Fibroblast of skin of abdomen (primary cell): ENCODE measurements at places on chromosomes 11 and 22.
A peak's percentile ranks its signal among the peaks of the same experiment; 100 is the strongest.

DNA sequence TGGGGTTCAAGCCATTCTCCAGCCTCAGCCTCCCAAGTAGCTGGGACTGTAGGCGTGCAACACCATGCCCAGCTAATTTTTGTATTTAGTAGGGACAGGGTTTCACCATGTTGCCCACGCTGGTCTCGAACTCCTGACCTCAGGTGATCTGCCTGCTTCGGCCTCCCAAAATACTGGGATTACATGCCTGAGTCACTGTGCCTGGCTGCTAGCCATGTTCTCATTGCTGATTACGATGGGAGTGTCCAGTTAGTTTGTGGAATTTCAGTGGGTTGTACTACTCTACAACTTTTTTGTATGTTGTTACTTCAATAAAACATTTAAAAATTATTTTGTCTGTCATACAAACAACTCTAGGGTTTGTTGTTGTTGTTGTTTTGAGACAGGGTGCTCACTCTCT is 4.8 kb upstream of the VPS11 start:
- DNase-seq = peak; percentile 31

- DNase-seq = peak; percentile 86
Observed at GRCh38 chr11:122642472-122642922, 13.0 kb upstream of the UBASH3B start.

DNA sequence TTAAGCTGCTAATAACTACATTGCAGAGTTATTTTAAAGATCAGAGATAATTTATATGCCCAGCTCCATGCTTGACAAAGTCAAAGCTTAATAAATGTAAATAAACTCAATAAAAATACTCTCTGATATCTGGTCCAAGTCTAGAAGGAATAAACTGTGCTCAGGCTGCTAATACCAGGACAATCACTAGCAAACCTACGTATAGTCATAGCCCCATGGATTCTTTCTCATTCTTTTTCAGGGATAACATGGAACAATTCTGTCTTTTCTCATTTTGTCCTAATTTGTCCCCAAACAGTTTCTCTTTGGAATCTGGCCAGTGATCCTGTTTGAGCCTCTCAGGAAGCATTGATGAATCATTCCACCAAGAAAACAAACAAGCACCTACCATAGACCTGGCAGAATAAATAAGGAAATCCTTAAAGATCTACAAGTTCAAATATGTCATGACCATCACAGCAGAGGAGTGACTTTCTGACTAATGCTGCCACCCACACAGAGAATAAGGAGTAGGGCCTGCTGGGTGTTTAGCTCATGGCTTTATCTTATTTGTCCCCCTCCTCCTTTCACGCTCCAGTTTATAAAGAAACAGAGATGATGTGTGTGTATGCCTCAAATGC is 14.1 kb upstream of the B3GNT6 start:
- DNase-seq = no peak

DNA sequence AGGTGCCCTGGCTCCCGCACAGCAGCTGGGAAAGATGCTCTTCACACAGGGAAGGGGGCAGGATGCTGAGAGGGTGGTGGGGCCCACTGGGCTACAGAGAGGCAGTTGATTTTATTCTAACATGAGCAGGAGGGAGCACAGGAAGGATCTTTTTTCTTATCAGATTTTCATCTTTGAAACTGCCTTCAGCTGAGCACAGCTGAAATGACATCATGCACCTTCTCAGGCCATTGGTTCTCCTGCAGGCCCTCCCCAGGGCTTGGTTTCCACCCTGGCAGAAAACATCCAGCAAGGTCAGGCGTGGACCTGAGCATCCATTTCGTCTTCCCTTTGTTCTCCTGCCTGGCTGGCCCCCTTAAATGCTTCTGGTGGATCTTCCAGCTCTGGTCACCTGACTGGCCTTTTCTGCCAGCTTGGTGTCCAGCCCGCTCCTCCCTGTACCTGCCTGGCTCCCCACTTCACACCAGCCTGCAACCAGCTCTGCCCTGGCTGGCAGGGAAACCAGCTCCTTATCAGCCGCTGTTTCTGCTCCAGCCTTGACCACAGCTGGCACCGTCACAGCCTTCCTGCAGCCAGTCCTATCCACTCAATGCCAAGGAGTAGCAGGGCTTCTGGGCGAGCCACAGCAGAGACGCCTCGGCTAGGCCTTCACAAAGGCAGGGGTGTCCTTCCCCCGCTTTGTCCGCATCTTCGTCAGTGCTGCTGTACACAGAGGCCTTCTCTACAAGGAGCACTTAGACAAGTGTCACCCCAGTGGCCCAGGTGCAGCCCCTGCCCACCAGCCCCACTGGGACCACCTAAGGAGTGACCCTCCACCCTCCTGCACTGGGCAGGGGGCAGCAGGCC is 36.5 kb downstream of the TOM1 start:
- no peak for DNase-seq

GRCh38 chr11:72826191-72826941 is 12.2 kb downstream of the ATG16L2 start:
- DNase-seq = no peak

DNA sequence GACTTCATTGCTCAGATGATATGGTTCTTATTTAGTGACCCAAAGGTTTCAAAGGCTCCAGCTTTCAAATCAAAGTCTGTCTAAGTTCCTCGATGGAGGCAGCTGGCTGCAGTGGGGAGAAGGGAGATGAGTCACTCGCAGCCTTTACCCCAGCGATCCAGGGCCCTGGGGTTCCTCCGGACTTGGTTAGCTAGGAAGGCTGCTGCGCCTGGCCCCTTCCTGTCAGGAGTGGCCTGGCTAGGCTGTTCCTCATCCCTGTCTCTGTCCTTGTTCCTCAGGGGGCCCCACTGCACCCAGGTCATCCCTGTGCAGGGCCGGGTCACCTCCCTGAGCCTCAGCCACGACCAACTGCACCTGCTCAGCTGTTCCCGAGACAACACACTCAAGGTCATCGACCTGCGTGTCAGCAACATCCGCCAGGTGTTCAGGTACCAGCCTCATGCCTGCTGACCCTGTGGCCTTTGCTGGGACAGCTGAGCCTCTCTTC is 13.9 kb downstream of the ATG16L2 start:
- no peak for DNase-seq

- no peak for DNase-seq
Observed at GRCh38 chr11:95035316-95035715, 10.3 kb downstream of the KDM4E start.

DNA sequence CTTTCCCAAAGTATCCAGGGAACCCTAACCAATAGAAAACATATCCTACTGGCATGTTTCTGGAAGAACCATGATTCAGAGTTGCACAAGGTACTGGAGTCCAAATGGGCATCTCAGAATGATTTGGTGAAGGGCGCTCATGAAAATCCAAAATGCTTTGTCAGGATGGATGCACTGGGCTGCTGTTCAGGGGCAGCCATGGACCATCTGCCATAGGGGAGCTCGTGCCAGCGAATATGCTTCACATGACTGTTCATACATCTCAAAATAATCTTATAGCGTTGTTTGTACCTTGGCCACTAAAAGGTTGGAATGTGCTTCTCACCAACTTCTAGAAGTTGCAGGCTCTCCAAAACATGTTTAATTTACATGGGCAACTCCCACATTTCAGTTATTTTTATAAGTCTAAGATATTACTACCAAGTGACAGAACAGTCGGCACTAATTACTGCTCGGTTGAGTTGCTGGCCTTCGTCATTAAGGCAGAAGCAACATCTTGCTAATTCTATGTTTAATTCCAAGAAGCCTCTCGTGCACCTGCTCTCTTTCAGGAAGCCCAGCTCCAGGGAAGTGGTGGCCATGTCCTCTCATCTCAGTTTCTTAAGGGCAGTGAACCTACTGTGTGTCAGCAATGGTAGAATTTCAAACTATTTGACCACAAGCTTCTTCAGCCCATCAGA is 1497.7 kb downstream of the TBC1D22A start:
- no peak for DNase-seq

GRCh38 chr22:32144496-32145274 is 14.4 kb downstream of the C22orf42 start:
- no peak for DNase-seq

- DNase-seq = peak; percentile 50
Observed at GRCh38 chr22:39183991-39184585, 31.6 kb upstream of the CBX7 start.

- no peak for DNase-seq
Observed at GRCh38 chr11:46695345-46696211, 4.8 kb downstream of the ARHGAP1 start.

GRCh38 chr11:22049276-22049675 is 143.6 kb upstream of the ANO5 start:
- DNase-seq = no peak

GRCh38 chr11:93694557-93694956 is 33.1 kb downstream of the CEP295 start:
- DNase-seq = peak; percentile 12

- no peak for DNase-seq
Observed at GRCh38 chr11:111450480-111451320, 61.5 kb downstream of the BTG4 start.

DNA sequence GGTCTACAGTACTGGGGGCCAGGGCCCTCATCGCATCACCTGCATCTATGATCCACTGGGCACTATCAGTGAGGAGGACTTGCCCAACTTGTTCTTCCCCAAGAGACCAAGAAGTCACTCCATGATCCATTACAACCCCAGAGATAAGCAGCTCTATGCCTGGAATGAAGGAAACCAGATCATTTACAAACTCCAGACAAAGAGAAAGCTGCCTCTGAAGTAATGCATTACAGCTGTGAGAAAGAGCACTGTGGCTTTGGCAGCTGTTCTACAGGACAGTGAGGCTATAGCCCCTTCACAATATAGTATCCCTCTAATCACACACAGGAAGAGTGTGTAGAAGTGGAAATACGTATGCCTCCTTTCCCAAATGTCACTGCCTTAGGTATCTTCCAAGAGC is 3.8 kb upstream of the PPFIBP2 start:
- no peak for DNase-seq

- DNase-seq = no peak
Observed at GRCh38 chr11:1500466-1501420, 14.2 kb upstream of the MOB2 start.

DNA sequence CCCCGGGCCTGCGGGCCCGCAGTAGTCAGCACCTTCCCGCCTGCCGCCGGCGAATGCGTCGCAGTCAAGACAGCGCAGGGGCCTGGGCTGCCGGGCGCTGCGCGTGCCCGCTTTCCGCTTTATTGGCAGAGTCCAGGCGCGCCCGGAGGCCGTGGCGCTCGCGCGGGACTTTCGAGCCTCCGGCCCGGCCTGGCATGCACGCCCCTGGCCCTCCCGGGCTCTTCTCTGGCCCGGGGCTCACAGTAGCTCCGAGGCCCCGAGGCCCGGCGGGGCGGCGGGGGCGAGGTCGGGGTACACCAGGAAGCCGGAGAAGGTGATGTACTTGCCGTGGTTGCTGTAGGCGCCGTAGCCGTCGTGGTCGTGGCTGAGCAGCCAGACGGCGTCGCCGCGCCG is 3.1 kb downstream of the FAM180B start:
- DNase-seq = peak; percentile 16

DNA sequence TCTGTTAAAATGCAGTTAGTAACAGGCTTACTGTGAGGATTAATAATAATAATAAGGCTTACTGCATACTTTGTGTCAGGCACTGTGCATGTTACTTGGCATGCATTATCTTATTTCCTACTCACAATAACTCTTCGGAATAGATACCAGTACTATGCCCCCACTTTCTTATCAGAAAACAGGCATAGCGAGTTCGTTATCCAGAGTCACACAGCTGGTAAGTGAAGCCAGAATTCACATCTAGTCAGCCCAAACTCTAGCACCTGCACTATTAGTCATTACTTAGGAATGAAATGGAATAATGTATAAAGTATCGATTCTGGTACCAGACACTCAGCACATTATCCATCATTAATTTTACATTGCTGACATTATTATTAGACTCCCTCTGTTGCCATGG is 155.7 kb upstream of the BLID start:
- no peak for DNase-seq

GRCh38 chr11:45149483-45150056 is 3.1 kb downstream of the PRDM11 start:
- DNase-seq = no peak

DNA sequence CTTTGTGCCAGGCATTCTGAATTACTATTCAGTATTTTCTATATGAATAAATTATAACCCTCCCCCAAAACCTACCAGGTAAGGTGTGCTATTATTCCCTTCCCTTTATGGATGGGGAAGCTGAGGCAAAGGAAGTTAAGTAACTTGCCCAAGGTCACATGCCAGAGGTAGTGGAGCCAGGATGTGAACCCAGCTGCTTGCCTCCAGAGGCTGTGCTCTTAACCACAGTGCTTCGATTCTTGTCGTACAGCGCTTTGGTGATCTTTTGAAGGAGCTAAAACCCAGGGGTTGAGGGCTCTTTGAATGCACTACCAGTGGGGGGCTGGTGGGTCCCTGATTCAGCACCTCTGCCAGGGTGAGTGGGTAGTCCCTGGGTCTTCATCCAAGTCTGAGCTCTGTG is 18.8 kb downstream of the MCM5 start:
- no peak for DNase-seq

DNA sequence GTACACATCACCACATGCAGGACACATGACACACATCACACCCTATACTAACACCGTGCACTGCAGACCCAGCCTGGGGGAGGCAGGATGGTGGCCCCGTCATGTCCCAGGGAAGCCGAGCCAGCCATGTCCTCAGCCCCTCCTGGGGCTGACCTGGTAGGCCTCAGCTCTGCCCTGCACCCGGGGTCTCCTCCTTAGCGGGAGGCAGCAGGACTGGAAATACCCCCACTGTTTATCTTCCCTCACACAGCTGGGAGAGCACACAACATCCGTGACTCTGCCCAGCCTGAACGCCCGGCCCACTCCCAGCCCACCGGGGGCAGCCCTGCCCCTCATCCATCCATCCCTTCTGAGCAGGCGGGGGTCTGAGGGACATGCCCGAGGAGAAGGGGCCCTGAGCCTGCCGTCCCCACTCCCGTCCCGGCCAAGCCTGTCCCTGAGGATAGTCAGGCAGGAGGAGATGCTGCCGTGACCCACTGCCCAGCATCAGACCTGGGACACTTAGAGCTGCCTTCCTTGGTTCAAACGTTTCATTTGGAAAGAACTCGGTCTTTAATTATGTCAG is 945.0 kb downstream of the BRD1 start:
- DNase-seq = no peak

GRCh38 chr11:102983486-102983885 is 28.0 kb upstream of the MMP13 start:
- DNase-seq = peak; percentile 65

GRCh38 chr11:89433278-89433677 is 57.9 kb downstream of the NOX4 start:
- no peak for DNase-seq

GRCh38 chr11:44315947-44316658 is 6.2 kb upstream of the ALX4 start:
- DNase-seq = peak; percentile 27

- no peak for DNase-seq
Observed at GRCh38 chr11:67418476-67419281, 3.2 kb downstream of the CARNS1 start.

DNA sequence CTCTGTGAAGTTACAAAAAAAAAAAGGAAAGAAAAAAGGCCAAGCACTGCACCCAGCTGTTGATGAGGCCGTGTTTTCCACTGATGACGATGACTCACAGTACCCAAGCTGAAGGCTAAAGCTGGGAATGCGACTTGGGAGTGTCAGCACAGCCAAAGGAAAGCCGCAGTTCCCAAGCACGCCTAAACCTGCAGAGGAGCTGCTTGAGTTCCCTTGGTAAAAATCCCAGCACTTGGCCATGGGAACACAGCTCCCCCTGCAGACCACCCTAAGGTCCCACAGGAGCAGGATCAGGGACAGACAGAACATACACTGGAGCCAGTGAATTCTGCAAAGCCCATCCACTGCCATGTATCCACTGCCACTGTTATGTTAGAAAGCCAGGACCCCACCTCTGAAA is 39.9 kb downstream of the SERGEF start:
- DNase-seq = peak; percentile 85
